NT2/D1 (cell line): ENCODE measurements at places on chromosomes 1 and 21.

DNA sequence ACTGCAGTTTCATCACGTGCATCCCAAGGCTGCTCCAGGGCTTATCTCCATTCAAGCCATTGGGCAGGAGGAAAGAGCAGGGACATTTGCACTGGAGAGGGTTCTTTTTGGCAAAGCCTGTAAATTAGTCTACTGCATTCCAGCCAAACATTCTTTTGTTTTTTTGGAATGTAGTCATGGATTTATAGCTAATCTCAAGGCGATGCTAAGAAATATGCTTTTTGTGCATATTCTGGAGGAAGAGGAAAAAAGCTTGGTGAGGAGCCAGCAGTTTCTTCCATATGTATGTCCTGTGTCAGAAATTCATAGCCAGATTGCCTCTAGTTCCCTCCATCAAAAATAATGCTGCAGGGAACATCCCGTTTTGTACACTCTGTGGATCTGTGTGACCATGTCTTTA is 221.4 kb downstream of the BACH1 start:
- no peak for DNase-seq

- no peak for DNase-seq
Observed at GRCh38 chr1:224874775-224875174, 54.7 kb upstream of the DNAH14 start.

DNA sequence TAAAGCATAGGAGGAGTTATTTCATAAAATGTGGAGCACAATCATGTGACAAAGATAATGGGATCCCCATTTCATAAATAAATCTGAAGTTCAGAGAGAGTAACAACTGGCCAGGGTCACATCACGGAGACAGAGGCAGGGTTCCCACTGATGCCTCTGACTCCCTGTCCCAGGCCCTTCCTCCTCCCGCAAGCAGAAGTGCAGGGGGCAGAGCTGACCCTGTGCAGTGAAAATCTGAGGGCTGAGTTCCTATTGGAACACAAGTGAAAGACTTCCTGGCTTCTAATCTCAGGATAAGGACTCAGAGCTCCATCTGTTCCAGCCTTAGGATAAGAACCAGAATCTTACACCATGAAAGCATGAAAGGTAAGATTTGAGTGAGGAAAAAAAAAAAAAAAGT is 22.0 kb downstream of the SELL start:
- DNase-seq: no peak

- no peak for DNase-seq
Observed at GRCh38 chr1:241605146-241605805, 34.9 kb downstream of the CHML start.

GRCh38 chr1:241638909-241639622 is 1.1 kb downstream of the CHML start:
- no peak for DNase-seq

- DNase-seq: no peak
Observed at GRCh38 chr1:184684285-184685074, 70.2 kb downstream of the EDEM3 start.

GRCh38 chr1:210228158-210228557 is 4.4 kb upstream of the SERTAD4 start:
- DNase-seq: no peak

- DNase-seq: no peak
Observed at GRCh38 chr1:172764378-172764777, 105.5 kb downstream of the FASLG start.

- no peak for DNase-seq
Observed at GRCh38 chr1:43832255-43832654, 101.3 kb upstream of the ARTN start.

GRCh38 chr21:30695956-30696355 is 22.6 kb downstream of the KRTAP21-3 start:
- no peak for DNase-seq
